ENCODE measurements at places on chromosomes 1 and 21.

DNA sequence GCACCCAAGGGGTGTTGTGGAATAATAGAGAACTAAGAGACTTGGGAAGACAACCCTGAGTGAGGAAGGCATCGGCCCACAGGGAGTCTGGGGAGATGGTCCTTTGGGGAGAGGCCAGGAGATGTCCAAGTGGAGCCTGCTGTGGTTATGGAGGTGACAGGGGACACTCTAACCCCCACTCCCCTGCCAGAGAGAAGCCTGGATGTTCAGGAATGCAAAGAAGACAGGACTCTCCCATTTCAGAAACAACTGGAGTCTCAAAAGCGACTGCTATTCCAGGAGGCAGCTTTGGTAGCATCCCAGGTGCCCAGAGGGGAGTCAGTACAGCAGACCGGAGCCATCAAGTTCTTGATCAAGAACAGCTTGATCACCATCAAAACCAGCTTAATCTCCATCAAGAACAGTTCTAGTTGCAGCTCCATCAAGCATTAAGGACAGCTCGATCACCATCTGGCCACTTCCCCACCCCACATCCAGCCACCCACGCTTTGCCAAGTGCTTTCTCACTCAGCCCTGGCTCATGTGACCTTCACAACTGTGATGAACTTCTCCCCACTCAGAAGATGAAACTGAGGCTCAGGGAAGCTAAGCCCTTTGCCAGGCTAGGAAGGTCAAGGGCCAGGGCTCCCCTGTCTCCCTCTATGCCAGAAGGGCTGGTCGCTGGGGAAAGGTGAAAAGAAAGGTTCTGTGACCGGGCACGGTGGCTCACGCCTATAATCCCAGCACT is 743 bp downstream of the CD52 start:
- ATAC-seq, result no peak

- ATAC-seq, result peak; percentile 99
Measured at GRCh38 chr1:189775343-189775742, 702.3 kb downstream of the BRINP3 start.

GRCh38 chr1:11488966-11489625 is 10.1 kb downstream of the DISP3 start:
- ATAC-seq, result no peak

DNA sequence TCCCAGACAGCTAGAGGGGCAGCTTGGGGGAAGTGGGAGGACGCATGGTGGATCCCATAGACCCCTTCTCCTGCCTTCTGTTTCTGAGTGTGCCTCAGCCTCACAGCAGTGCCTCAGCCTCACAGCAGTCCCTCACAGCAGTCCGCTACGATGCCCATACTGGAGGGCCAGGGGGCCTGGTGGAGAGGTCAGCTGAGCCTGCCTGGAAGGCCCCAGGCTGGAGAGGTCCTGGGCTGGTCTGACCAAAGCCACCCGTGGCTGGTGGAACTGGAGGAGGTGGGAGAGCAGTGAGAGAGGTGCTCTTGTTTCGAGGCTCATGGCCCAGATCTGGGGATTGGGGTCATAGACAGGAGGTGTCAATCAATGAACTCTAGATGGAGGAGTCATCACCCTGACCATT is 16.0 kb upstream of the RSPO1 start:
- ATAC-seq, result no peak

DNA sequence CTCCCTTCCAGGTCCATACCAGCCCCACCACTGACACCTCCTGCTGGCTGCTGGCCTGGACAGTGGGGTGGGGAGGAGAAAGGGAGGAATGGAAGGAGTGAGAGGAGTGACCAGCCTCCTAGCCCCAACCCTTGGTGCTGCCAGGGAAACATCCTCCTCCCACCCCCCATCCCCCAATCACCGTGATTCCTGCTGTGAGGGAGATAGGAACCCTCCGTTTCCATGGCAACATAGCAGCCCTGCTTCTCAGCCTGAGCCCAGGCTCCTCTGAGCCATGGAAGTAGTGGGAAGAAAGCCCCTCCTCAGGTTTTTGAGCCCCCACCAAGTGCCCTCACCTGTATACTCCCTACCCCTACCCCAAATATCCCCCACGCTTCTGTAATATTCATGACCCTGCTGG is 44.4 kb upstream of the SCMH1 start:
- ATAC-seq, result no peak

- ATAC-seq, result peak; percentile 55
Measured at GRCh38 chr1:31912839-31913239, 25.3 kb downstream of the PTP4A2 start.

- ATAC-seq, result no peak
Measured at GRCh38 chr1:164950541-164950986, 391.6 kb downstream of the PBX1 start.

DNA sequence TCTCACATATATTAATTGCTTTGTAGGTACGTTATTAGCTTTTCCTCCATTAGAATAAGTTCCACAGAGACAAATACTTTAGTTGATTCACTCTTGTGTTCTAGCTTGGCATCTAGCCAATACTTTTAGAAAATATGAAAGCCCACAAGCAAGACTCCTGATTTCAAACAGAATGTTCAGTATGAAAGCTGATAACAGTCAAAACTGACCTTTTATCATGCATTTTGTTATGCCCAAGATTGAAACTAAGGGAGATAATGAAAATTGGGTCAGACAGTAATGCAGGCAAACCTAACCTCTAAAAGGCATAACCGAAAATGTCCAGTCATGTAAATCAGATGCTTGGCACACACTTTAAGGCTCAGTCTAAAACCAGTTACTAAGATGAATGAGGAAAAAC is 61.7 kb downstream of the ERICH3 start:
- ATAC-seq, result peak; percentile 69

GRCh38 chr1:100523038-100523652 is 14.8 kb upstream of the GPR88 start:
- ATAC-seq, result no peak

DNA sequence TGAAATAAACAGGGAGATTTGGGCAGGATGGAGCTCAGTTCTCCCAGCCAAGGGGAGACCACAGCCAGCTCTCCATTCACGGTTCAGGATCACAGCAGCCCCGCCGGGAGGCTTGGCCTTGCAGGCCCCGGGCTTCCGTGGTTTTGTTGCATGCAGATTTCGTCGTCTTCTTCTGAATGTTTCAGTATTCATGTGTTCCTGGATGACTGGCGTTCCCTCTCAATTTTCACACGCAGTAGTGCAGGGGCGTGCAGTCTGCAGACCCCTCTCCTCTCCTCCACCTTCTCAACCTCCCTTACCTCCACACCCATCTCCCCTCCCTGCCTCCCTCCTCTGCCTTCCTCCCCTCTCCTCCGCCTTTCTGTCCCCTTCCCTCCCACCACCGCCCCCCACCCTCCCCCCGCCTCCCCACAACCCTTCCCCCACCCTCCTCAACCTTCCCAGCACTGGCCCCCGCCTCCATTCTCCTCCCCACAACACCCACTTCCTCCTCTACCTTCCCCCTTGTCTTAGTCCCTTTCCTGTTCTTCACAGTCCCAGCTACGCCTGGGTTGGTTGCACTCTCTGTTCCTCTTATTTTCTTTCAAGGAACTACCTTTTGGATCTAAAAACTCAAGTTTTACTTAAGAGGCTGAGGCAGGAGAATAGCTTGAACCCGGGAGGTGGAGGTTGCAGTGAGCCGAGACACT is 8.4 kb upstream of the SLC19A1 start:
- ATAC-seq, result no peak

DNA sequence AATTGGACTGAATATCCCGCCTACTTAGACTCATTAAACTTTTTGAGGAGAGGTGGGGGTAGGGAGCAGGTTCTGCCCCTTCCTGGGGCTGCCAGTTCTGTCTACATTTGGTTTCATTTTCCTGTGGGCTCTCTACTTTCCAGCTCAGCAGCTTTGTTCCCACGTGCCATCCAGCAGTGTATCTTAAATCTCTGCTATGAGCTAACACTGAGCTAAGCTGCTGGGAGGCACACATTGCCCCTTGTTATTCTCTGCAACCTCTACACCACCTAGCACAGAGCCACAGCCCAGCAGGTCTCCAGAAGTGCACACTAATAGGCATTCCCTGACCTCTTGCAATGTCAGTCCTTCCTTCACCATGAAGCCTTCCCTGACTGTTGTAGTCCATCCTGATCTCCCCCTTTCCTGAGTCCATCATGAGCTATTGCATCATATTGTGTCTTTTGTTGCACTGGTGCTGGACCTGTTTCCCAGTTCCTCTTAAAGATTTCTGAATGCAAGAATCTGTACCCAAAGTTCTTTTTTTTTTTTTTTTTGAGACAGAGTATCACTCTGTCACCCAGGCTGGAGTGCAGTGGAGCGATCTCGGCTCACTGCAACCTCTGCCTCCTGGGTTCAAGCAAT is 28.7 kb upstream of the NRDC start:
- ATAC-seq, result no peak

DNA sequence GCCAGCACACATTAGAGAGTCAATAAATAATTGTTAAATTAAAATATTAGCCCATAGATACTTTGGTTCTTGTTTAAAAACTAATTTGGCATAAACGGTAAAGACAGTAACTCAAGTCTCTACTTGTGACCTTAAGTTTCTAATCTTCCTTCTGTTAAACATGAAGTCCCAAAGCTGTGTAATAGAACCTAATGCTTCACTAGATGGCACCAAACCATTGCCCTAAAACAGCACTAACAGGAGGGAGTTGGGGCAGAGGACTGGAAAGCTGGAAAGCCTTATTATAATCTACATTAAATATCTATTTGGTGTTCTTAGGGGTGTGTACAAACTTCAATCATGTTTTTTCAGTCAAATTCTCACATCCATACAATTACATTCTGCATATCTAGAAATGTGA is 176.7 kb downstream of the OLFM3 start:
- peak; percentile 86 for ATAC-seq

DNA sequence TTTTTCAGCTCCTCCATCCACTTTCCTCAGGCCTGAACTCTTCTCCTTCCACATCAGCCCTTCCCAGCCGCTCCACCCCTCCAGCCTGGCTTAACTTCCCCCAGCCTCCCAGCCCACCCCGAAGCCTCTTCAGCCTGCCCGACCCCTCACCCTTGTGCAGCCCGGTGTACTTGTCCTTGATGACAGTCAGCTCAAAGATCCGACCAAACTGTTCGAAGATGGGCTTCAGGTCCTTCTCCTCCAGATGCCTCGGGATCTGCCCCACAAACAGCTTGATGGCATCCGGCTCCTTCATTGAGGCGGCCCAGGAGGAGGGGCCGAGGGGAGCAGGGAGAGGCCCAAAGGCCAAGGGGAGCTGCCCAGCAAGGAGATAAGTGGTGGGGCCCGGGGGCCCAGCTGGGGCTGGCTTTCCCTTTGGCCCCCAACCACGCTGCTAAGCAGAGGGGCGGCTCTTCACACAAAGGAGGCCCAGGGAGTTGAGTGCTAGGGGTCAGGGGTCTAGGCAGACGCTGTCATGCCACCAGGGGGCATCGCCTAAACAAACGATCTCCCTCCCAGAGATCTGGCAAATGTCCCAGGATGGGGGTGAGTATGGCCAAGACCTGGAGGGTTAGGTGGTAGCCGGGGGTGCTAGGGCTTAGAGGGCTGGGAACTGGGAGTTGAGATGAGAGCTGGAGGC is 738 bp downstream of the CELF3 start:
- no peak for ATAC-seq

- no peak for ATAC-seq
Measured at GRCh38 chr1:50936321-50936720, 23.7 kb downstream of the FAF1 start.

DNA sequence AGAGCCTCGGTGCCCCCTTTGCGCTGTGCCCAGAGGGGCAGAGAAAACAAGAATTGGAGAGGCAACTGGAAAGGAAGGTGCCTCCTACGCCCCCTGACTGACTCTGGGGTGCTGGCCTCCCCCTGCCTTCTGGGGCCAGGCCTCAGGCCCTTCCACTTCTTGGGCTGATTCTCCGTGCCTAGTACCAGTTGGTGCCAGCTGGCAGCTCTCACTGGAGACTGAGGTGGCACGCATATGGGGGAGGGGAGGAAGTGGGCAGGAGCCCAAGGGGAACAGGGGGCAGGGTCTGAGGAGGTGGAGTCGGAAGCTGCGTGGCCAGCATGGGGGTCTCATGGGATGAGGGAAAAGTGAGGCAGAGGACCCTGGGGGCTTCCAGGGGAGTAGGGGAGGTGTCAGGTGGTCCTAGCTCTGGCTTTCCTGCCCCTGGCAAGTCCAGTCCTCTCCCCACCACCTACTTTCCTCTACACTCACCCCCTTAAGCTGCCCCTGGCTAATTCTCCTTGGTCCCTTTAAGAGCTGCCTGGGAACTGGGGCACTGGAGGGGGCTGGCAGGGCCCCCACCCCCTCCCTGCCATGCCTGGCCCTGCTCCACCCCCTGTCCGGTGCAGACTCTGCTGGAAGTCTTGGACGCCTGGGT is 6.5 kb upstream of the SEMA4A start:
- ATAC-seq, result peak; percentile 0

DNA sequence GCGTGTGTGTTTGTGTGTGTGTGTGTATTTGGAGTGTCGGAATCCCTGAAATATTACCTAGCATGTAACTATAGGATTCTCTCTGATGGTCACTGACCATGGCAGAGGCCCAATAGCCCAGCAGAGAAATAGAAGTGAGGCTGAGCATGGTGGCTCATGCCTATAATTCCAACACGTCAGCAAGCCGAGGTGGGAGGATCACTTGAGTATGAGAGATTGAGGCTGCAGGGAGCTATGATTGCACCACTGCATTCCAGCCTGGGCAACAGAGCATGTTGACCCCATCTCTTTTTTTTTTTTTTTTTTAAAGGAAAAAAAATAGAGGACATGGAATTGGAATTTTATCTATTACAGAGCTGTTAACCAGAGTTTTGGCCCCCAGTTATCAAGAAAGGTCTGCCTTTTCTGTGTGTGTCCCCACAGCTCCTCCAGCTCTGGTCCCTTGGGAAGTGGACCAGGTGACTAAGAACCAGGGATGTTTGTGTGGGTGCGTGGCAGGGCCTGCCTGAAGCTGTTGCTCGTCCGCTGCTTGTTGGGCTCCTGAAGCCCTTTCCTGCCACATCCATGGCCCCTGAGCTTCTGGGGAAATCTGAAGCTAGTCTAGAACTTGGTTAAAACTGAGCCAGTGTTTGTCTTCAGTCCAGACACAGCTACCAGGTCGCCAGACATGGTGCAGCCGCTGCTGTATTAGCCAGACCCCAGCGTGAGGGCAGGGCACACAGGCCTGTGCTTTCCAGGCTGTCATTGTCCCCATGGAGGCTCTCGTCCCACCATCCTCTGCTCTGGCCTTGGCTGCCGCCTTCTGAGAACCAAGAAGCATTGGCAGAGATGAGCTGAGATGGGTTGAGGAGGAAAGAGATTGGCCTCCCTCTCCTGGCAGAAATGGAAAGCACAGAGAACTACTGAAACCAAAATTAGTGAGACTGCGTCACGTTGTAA is 25.5 kb downstream of the CAPN9 start:
- ATAC-seq, result peak; percentile 78

DNA sequence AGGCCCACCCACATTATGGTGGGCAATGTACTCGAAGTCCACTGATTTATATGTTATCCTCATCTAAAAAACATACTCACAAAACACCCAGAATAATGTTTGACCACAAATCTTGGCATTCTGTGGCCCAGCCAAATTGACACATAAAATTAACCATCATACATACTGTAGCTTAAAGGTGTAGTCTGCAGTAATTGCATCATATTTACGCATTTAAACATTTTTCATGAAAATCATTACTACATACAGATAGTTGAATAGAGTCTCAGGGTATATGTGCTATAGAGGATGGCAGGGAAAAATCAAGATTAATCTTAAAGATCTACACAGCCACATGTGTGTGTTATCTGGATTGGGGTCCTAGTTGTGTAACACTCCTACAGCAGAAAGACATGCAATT is 14.5 kb downstream of the ZNF697 start:
- no peak for ATAC-seq

All from SK-N-SH treated with all-trans-retinoic acid at 6 μM for 48 hours (cell line).